ENCODE measurements at places on chromosomes 7 and 10. TPM values are rescaled to one million over a fixed set of nuclear protein-coding genes. Genes with fewer than 3 reads are reported as not detected.

DNA sequence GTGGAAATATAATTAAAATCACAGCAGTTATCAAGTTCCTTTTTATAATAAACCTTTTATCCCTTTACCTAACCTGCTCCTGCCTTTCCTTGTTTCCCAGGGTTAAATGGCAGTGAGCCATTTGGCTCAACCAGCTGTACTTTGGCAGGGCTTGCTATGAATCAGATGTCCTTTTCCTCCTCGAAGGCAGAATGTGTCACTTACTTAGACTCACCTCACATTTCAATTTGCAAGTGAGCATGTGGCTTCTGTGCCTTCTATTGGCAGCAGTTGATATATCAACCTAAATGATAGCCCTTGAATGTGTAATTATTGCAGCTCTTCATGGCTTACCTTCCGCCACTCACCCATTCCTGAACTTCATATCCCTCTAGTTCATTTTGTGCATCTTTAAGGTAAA lies 301.7 kb downstream of the CSTF2T start:
- H3K4me1 ChIP-seq: peaks cover 2% of the 10 kb centered on the region
- H3K27ac ChIP-seq: no peak overlapping the region
- H3K36me3 ChIP-seq: no peaks in the 10 kb centered on the region

DNA sequence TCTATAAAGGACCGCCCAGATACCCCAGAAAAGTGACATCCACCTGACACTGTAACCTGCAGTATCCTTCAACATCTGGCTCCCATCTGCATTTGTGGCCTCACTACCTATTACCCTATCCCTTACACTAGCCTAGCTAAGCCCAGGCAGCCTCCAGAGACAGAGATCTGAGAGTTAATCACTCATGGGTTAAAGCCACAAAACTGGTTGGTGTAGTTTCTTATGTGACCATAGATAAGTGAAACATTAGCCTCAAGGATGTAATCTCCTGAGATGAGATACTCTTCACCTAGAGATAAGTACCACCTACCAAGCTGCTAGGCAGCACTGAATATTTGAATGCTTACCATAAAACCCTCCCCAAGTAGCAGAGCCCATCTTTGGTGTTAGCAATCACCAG lies 35.4 kb downstream of the CTTNBP2 start:
- no peaks in the 10 kb centered on the region for H3K36me3 ChIP-seq
- no peaks in the 10 kb centered on the region for H3K4me1 ChIP-seq
- H3K4me3 ChIP-seq: no peak overlapping the region
- DNase-seq: peak; percentile 39

- H3K27ac ChIP-seq: no peak overlapping the region
- H3K27me3 ChIP-seq: no peaks in the 10 kb centered on the region
- H3K4me1 ChIP-seq: peaks cover 7% of the 10 kb centered on the region
Observed at GRCh38 chr7:4769761-4770160, 5.7 kb upstream of the AP5Z1 start.

- H3K4me1 ChIP-seq: peaks cover 9% of the 10 kb centered on the region
- H3K36me3 ChIP-seq: no peaks in the 10 kb centered on the region
- no peak for DNase-seq
- H3K27me3 ChIP-seq: no peaks in the 10 kb centered on the region
- no peak overlapping the region for H3K4me3 ChIP-seq
Observed at GRCh38 chr7:123752534-123752933, 3.7 kb upstream of the WASL start.

- no peaks in the 10 kb centered on the region for H3K4me1 ChIP-seq
- H3K27ac ChIP-seq: no peak overlapping the region
- no peaks in the 10 kb centered on the region for H3K27me3 ChIP-seq
- no peak overlapping the region for H3K4me3 ChIP-seq
- no peaks in the 10 kb centered on the region for H3K36me3 ChIP-seq
Observed at GRCh38 chr7:38539477-38540081, 91.6 kb downstream of the AMPH start.

DNA sequence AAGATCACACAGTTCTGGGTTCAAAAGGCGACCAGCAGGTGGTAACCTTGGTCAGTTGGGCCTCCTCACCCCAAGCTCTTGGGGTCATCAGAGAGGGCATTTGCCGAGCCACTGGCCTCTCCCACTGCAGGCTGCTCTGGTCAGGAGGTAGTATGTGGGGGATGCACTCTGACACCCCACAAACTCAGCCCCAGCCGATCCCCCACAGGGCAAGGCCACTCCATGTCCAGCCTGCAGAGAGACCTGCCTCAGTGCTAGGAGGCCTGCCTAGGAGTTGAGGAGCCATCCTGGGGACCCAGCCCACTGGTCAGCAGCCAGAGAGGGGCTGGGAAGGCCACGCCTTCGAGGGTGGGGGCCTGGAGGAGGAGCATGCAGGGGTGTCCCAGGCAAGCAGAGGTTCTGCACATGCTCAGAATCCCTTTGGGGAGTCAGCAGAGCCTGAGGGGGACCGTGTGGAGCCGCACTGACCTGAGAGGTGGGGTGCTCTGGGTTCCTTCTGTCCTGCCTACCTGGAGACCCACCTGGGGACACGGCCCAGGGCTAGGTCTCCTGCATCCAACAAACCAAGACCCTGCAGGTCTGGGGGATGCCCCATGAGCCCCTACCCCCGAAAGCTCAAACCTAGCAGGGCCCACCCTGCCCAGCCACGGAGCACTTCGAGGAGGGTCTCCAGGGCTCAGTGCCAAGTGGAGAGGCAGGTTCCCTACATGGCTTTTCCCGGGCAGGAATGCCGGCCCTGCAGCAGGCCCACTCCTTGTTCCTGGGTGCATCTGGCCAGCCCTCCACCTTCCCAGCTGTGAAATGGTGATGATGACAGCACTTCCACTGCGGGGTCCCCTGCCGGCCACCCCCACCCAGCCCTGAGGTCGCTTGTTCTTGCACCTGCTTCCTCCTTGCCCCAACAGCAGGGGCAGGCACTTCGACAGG lies 58.5 kb downstream of the RASGEF1A start:
- no peak for DNase-seq
- H3K4me3 ChIP-seq: no peak overlapping the region
- H3K36me3 ChIP-seq: no peaks in the 10 kb centered on the region
- H3K27me3 ChIP-seq: no peaks in the 10 kb centered on the region
- H3K27ac ChIP-seq: no peak overlapping the region

DNA sequence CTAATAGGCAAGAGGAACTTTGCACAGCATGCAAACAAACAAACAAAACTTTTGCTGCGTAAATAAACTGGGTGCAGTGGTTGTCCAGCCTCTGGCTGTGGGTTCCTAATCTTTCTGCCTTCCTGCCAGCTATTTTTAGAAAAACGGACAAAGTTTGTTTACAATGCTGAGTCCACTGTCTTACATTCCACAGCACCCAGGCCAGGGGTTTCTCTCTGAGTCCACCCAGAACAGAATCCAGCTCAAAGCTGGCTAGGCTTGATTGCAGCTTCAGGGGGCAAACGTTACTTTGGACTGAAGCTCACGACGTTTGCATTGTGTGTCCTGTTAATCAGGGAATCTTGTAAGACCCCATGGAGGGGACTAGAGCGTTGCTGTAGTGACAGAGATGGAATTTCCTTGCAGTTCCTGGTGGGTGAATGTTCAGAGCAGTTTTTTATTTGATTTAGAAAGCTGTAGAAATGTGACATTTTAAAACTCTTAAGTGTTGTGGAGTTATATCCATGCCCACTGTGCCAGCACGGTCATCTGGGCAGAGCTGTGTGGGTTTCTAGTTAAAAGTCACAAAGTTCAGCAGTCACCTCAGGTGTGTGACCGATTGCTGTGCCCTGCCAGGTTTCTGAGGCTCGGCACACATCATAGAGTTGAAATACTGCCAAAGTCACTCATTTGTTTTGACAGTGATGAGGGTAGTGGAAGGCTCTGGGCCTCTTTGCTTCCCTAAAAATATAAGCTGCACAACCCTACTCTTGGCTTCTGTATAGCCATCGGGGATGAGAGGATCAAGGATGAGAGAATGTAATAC lies 247.0 kb downstream of the STK31 start:
- no peak overlapping the region for H3K4me3 ChIP-seq
- H3K27ac ChIP-seq: no peak overlapping the region
- H3K4me1 ChIP-seq: no peaks in the 10 kb centered on the region
- H3K36me3 ChIP-seq: no peaks in the 10 kb centered on the region
- no peak for DNase-seq
- no peaks in the 10 kb centered on the region for H3K27me3 ChIP-seq

GRCh38 chr10:61992671-61993668 lies 91.5 kb downstream of the ARID5B start:
- peaks cover 1% of the 10 kb centered on the region for H3K4me1 ChIP-seq
- peak; percentile 59 for DNase-seq
- H3K36me3 ChIP-seq: peaks cover 2% of the 10 kb centered on the region

GRCh38 chr10:69317626-69318105 lies 39.4 kb downstream of the HK1 start:
- DNase-seq: peak; percentile 63
- peaks cover 5% of the 10 kb centered on the region for H3K36me3 ChIP-seq
- no peaks in the 10 kb centered on the region for H3K4me1 ChIP-seq

DNA sequence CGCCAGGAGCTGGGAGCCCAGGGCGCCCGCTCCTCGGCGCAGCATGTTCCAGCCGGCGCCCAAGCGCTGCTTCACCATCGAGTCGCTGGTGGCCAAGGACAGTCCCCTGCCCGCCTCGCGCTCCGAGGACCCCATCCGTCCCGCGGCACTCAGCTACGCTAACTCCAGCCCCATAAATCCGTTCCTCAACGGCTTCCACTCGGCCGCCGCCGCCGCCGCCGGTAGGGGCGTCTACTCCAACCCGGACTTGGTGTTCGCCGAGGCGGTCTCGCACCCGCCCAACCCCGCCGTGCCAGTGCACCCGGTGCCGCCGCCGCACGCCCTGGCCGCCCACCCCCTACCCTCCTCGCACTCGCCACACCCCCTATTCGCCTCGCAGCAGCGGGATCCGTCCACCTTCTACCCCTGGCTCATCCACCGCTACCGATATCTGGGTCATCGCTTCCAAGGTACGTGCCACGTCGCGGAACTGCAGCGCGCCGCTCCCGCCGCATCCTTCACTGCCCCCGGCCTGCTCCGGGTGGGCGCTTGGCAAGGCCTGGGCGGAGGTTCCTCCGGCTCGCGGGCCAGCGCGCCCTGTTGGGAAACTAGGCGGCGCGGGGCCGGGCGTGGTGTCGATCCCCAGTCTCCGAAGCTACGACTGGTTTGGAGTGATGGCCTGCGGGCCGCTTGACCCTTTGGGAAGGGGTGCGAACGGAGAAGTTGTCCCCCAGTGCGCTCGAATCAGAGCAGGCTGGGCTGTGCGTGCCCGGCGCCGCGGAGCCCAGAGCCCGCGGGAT lies 868 bp downstream of the EMX2 start:
- no peak overlapping the region for H3K4me3 ChIP-seq
- DNase-seq: peak; percentile 68
- H3K4me1 ChIP-seq: no peaks in the 10 kb centered on the region
- H3K27ac ChIP-seq: no peak overlapping the region
- H3K36me3 ChIP-seq: no peaks in the 10 kb centered on the region

DNA sequence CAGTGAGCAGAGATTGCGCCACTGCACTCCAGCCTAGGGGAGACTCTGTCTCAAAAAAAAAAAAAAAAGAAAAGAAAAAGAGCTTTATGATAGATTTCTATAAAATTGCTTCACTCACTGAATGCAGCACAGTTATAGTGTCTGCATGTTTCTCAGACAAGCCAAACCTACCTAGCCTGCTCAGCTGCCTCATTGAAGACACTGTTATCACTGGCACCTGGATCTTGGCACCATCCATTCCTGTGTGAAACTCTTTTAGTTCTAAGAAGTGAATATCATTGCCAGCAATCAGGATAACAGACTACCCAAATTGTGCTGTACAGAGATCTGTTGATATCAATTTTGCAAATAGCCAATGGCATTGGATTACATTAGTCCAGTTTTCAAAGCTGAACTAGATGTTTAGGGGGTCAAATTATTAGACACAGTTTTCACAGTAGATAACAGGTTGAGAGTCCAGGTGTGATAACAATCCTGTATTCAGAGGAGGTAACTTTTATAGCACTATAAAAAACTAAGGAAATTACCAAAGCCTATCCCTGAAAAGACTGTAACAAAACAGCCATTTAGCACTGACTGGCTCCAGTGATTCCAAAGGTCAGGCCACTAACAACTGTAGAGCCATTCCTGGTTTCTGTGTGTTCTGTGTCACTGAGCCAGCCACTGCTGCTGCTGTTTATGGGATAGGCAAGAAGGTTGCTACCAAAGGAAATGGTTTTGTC lies 17.1 kb downstream of the PDSS1 start:
- H3K27ac ChIP-seq: peak overlapping the region; percentile 80
- peaks cover 40% of the 10 kb centered on the region for H3K36me3 ChIP-seq
- no peaks in the 10 kb centered on the region for H3K27me3 ChIP-seq

DNA sequence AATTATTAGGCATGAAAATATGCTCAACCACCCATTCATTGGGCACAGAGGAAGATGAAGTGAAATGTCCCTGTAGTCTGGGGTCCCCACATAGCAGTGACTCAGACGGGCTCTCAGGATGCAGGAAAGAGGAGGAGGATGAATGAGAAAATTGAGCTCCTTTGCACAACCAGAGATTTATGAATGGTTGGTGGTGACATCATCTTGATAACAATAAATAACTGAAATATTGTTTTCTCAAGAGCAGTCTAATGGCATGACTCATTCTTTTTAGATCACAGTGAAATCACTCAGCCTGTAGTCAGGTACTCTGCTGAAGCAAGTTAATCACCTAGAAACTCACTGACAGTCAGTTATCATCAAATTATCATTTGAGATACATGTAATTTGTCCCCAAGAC lies 254.1 kb downstream of the RELN start:
- H3K27me3 ChIP-seq: no peaks in the 10 kb centered on the region
- no peaks in the 10 kb centered on the region for H3K36me3 ChIP-seq
- no peaks in the 10 kb centered on the region for H3K4me1 ChIP-seq
- DNase-seq: no peak

DNA sequence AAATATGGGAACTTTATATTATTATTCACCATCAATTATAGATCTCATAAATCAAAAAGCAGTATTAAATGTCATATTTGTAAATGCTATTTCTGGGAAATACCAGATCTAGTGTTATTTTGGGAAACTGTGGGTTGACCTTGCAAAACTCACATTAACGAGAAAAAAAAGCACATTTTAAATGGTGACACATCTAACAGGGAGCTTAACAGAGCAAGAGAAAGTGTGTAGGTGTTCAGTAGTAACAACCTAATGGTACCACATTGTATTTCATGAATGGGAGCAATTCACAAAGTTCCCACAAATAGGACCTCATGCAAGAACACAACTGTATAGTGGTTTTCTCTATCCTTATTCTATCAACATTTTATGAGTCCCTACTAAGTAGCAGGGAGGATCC lies 26.2 kb upstream of the HDAC9 start:
- no peaks in the 10 kb centered on the region for H3K36me3 ChIP-seq
- no peaks in the 10 kb centered on the region for H3K4me1 ChIP-seq
- no peaks in the 10 kb centered on the region for H3K27me3 ChIP-seq
- no peak overlapping the region for H3K27ac ChIP-seq

CTTNBP2 gene
- 2.5 TPM for polyA plus RNA-seq

OR2A42 gene
- not detected for polyA plus RNA-seq

PON3 gene
- polyA plus RNA-seq: 2.4 TPM

UCN3 gene
- 5.8 TPM for polyA plus RNA-seq

Measured in small intestine (tissue), 16 donors.